ENCODE measurements at places on chromosomes 6 and 20.

GRCh38 chr6:67897998-67898607, 737.0 kb upstream of the ADGRB3 start:
- DNase-seq: no peak
- no peak overlapping the region for H3K4me3 ChIP-seq
- H3K36me3 ChIP-seq: no peaks in the 10 kb centered on the region
- no peak overlapping the region for H3K27ac ChIP-seq
- no peaks in the 10 kb centered on the region for H3K4me1 ChIP-seq

GRCh38 chr20:59074456-59074855, 31.9 kb upstream of the PRELID3B start:
- H3K36me3 ChIP-seq: no peaks in the 10 kb centered on the region
- no peak overlapping the region for H3K4me3 ChIP-seq
- H3K27me3 ChIP-seq: peaks cover 6% of the 10 kb centered on the region
- H3K4me1 ChIP-seq: peaks cover 13% of the 10 kb centered on the region

GRCh38 chr20:47740862-47741184, 44.5 kb downstream of the SULF2 start:
- peak overlapping the region; percentile 20 for H3K27ac ChIP-seq
- H3K4me1 ChIP-seq: peaks cover 19% of the 10 kb centered on the region
- no peaks in the 10 kb centered on the region for H3K36me3 ChIP-seq

DNA sequence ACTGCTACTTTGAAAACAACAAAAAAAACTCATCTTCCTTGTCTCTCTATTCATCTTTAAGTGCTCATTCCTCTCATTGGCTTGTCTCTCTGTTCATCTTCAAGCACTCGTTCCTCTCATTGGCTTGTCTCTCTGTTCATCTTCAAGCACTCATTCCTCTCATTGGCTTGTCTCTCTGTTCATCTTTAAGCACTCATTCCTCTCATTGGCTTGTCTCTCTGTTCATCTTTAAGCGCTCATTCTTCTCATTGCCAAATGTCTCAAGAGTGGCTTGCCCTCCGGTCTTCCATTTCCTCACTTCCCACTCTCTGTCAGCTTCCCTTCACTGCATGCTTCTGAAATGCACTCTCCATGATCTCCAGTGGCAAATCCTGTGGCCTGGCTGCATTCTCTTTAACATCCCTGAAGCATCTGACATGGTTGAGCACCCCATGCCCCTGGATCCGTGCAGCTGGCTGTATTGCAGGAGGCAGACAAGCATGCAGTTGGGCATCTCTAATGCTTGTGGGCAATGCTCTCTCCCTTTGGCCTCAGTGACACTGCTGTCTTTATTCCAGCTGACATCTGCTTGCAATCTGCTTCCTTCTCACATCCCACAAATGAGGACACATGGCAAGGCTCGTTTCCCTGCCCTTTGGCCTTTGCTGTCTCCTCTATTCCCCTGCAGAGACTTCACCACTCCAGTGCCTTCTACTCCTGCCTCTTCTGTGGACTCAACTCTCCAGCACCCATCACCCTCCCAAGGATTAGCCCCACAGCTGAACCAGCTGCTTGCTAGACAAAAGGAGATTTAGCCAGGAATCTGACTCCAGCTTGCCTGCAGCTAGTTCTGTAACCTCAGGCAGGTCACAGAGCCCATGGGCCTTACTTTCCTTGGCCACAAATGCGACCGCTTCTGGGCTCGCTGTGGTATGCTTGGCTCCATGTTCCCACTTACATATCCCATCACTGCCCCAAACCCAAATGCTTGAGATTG, 143.2 kb upstream of the SNX9 start:
- DNase-seq: no peak
- H3K27ac ChIP-seq: no peak overlapping the region
- H3K27me3 ChIP-seq: no peaks in the 10 kb centered on the region
- no peaks in the 10 kb centered on the region for H3K4me1 ChIP-seq
- H3K4me3 ChIP-seq: no peak overlapping the region
- H3K36me3 ChIP-seq: no peaks in the 10 kb centered on the region

DNA sequence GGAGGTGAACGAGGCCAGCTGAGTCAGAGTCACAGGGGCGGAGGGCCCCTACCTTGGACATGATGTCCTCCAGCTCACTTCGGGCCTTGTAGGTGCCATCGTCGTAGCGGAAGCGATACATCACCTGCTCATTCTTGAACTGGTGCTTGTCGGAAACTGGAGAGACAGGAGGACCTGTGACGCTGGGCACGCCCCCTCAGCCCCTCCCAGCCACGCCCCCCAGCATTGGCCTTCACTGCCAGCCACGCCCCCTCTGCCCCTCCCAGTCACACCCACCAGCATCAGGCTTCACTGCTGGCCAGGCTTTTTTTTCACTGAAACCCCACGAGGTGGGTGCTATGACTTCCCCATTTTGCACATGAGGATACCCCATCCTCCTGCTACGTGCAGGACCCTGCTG, 148.2 kb downstream of the PREX1 start:
- no peaks in the 10 kb centered on the region for H3K27me3 ChIP-seq
- no peak overlapping the region for H3K4me3 ChIP-seq
- peaks cover 92% of the 10 kb centered on the region for H3K36me3 ChIP-seq

GRCh38 chr20:63698739-63699465, 2.5 kb downstream of the TNFRSF6B start:
- peaks cover 8% of the 10 kb centered on the region for H3K36me3 ChIP-seq
- H3K4me1 ChIP-seq: peaks cover 44% of the 10 kb centered on the region
- no peaks in the 10 kb centered on the region for H3K27me3 ChIP-seq
- H3K27ac ChIP-seq: no peak overlapping the region
- no peak overlapping the region for H3K4me3 ChIP-seq
- DNase-seq: no peak

GRCh38 chr6:23511817-23512216, 614.2 kb upstream of the NRSN1 start:
- no peak overlapping the region for H3K27ac ChIP-seq
- H3K4me1 ChIP-seq: no peaks in the 10 kb centered on the region
- no peaks in the 10 kb centered on the region for H3K36me3 ChIP-seq
- no peak overlapping the region for H3K4me3 ChIP-seq

GRCh38 chr6:139654888-139655782, 280.7 kb upstream of the CITED2 start:
- H3K27ac ChIP-seq: no peak overlapping the region
- no peak for DNase-seq
- H3K27me3 ChIP-seq: no peaks in the 10 kb centered on the region

GRCh38 chr20:35560105-35560511, 18.2 kb downstream of the ERGIC3 start:
- H3K4me1 ChIP-seq: no peaks in the 10 kb centered on the region
- peaks cover 10% of the 10 kb centered on the region for H3K36me3 ChIP-seq
- no peak overlapping the region for H3K4me3 ChIP-seq
- H3K27ac ChIP-seq: no peak overlapping the region
- no peaks in the 10 kb centered on the region for H3K27me3 ChIP-seq

DNA sequence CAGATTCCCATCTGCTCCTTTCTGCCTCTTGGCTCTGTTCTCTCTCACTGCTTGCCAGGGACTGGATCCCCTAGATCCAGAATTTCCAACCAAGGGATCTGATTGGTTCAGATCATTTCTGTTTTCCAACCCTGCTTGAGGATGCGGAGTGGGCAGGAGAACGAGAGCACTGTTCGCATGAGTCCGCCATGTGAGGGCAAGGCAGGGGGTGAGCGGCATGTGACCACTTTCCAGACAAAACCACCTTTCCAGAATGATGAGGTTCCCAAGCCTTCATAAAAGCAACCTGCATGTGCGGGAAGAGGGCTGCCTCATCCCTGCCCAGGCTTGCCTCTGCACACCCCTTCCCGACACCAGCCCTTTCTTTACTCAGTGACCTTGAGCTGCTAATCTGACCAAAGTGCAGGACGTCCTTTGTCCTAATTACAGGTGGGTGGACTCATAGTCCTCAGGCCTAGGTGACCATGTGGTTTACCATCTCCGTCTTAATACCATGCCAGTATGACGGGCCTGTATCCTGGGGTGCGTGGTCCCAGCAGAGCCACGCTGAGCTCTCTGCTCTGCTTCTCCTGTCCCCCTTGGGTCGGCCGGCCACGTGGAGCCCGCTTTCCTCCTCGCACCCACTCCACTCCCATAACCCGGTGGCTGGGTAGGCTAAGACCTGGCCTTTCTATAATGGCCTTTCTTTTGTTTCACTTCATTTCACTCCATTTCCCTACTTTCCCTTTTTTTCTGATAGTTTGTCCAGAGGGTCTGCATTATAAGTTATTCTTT, 14.4 kb downstream of the NQO2 start:
- H3K4me3 ChIP-seq: no peak overlapping the region
- DNase-seq: no peak
- H3K36me3 ChIP-seq: peaks cover 37% of the 10 kb centered on the region

GRCh38 chr6:12336121-12336971, 46.2 kb downstream of the EDN1 start:
- no peaks in the 10 kb centered on the region for H3K36me3 ChIP-seq
- H3K27me3 ChIP-seq: no peaks in the 10 kb centered on the region
- no peak overlapping the region for H3K27ac ChIP-seq
- no peaks in the 10 kb centered on the region for H3K4me1 ChIP-seq
- H3K4me3 ChIP-seq: no peak overlapping the region

GRCh38 chr6:98648211-98648914, 186.0 kb upstream of the POU3F2 start:
- no peak for DNase-seq
- no peak overlapping the region for H3K27ac ChIP-seq

DNA sequence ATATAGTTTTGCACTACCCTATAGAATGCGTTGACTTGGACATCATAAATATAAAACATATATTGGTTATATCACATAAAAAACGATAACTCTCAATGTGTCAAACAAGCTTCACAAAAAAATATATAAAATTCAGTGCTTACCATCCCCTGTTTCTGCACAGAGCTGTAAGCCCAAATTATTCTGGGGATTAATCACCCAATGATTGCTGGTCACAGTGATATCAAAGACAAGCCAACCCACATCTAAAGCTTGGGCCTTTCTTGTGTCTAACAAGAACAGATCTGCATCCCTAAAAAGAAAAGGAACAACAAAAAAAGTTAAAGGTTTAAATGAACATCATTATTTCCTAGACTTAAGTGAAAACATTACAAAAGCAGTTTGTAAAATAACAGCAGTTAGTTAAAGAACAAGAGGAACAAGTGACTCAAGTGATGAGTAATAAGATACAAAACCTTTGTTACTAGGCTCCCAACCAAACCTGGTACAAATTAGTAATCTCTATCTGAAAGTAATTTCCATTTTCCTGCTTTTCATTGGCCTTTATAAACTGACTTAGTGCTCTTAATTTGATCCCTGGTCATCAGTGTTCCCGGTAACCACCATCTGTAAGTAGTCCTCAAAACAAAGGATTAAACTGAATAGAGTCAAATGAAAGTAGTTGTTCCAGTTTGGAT, 81.1 kb downstream of the BMP5 start:
- no peak for DNase-seq
- no peak overlapping the region for H3K4me3 ChIP-seq

- H3K36me3 ChIP-seq: no peaks in the 10 kb centered on the region
- no peak for DNase-seq
- H3K27me3 ChIP-seq: peaks cover 37% of the 10 kb centered on the region
These were observed 2.2 kb upstream of the GRM4 start for GRCh38 chr6:34147906-34148630.

DNA sequence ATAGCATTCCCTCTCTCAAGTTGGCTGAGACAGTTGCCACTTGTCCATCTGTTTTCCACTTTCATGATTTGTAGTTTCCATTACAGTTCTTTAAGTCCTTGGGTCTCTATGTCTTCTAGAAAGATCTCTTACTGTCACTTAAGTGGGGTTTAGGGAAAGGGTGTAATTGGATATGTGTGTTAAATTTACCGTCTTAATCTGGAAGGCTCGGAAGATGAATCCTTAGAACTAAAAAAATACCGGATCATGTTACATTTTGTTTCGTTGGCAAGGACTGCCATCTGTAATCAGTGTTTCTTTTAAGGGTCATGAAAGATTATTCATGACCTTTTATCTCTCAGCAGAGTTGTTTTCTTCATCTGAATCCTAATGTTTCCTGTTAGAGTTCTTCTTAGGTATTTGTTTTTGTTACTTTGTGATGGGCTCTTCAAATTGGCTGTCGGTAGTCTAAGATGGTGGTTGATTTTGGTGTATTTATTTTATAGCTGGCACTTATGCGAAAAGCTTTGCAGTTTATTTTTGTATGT, 21.8 kb upstream of the BTBD3 start:
- H3K27me3 ChIP-seq: no peaks in the 10 kb centered on the region
- no peaks in the 10 kb centered on the region for H3K36me3 ChIP-seq
- no peak overlapping the region for H3K4me3 ChIP-seq
- DNase-seq: no peak
- no peak overlapping the region for H3K27ac ChIP-seq

GRCh38 chr6:132612449-132613108, 11.5 kb downstream of the TAAR2 start:
- no peaks in the 10 kb centered on the region for H3K4me1 ChIP-seq
- no peaks in the 10 kb centered on the region for H3K27me3 ChIP-seq
- H3K36me3 ChIP-seq: no peaks in the 10 kb centered on the region
- no peak overlapping the region for H3K4me3 ChIP-seq

DNA sequence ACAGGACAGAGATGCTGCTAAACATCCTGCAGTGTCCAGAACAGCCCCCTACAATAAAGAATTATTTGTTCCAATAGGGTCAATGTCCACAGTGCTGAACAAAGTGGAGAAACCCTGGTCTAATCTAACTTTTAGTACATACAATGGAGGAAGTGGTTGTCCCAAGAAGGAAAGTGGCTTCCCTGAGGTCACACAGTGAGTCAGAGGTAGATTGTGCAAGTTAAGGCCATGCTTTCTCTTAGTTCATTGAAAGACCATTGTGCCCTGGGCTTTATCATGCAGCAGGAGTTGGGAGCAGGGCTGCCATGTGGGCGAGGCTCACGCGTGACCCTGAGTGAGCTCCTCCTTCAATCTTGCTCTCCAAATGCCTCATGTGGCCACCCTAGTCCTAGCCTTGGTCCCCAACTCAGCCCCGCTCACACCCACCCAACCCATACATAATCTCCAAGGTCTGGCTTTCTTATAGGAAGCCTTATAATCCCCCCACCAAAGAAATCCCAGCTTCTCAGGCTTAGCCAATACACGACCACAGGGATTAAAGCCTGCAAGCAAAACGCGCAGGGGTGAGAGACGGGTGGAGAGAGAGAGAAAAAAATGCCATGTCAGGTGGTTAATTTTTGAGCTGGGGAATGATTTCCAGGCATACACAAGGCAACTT, 19.9 kb downstream of the SLC13A3 start:
- H3K4me3 ChIP-seq: no peak overlapping the region
- no peaks in the 10 kb centered on the region for H3K36me3 ChIP-seq
- H3K4me1 ChIP-seq: peaks cover 15% of the 10 kb centered on the region
- no peak for DNase-seq
- H3K27ac ChIP-seq: no peak overlapping the region
- no peaks in the 10 kb centered on the region for H3K27me3 ChIP-seq

GRCh38 chr6:149463781-149464180, 21.0 kb downstream of the ZC3H12D start:
- peaks cover 17% of the 10 kb centered on the region for H3K4me1 ChIP-seq
- H3K4me3 ChIP-seq: no peak overlapping the region
- no peak for DNase-seq
- H3K27ac ChIP-seq: no peak overlapping the region
- peaks cover 7% of the 10 kb centered on the region for H3K36me3 ChIP-seq
- no peaks in the 10 kb centered on the region for H3K27me3 ChIP-seq

- H3K27ac ChIP-seq: no peak overlapping the region
- no peaks in the 10 kb centered on the region for H3K4me1 ChIP-seq
- DNase-seq: no peak
- no peaks in the 10 kb centered on the region for H3K27me3 ChIP-seq
These were observed 838.4 kb downstream of the QKI start for GRCh38 chr6:164252948-164253347.

- H3K27ac ChIP-seq: no peak overlapping the region
- H3K4me3 ChIP-seq: no peak overlapping the region
- peaks cover 3% of the 10 kb centered on the region for H3K4me1 ChIP-seq
- H3K36me3 ChIP-seq: no peaks in the 10 kb centered on the region
- DNase-seq: no peak
These were observed 7.3 kb downstream of the BPHL start for GRCh38 chr6:3125815-3126214.

All from natural killer cell (primary cell).